ENCODE measurements at places on chromosomes 11 and 22. TPM values are rescaled to one million over a fixed set of nuclear protein-coding genes. Genes with fewer than 3 reads are reported as not detected.

DNA sequence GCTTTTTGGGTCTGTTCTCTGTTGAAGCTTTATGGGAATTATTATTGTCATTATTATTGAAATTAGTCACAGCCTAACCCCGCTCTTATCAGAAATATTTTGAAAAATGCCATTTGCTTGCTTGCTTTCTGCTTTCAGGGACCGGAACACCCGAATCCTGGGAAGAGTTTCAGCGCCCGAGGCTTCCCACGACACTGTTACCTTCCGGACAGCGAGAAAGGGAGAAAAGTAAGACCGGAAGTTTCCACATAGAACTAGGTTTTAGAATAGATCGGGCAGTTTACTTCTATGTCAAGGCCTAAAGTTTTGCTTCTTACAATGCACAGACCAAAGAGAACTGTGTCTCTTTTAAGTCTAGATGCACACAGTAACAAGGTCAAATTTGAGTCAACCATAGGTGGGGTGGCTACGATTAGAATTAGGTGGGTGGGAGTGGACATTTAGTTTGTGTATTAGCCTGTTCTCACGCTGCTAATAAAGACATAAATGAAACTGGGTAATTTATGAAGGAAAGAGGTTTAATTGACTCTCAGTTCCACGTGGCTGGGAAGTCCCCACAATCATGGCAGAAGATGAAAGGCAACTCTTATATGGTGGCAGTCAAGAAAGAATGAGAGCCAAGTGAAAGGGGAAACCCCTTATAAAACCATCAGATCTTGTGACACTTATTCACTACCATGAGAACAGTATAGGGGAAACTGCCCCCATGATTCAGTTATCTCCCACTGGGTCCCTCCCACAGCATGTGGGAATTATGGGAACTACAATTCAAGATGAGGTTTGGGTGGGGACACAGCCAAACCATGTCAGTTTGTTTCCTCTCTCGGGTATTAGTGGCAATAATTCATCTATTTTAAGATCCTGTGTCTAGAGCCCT, 12.9 kb downstream of the MPEG1 start:
- DNase-seq: no peak

- DNase-seq: no peak
Observed at GRCh38 chr11:117701781-117702180, 95.2 kb downstream of the DSCAML1 start.

GRCh38 chr22:24553597-24554312, 1.2 kb downstream of the GUCD1 start:
- DNase-seq: no peak

DNA sequence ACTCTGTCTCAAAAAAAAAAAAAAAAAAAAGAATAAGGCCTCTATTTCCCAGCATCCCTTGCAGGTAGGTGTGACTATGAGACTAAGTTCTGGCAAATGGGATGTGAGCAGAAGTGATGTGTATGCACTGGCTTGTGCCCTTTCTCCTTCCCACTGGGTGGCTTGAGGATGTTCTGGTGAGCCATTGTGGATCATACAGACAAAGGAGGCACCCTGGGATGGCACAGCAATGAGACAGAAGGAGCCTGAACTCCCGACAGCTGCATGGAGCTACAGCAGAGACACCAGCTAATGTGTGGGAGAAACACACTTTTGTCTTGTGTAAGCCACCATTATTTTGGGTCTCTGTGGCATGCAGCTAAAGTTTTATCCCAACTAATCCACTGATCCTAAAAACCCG, 10.6 kb upstream of the SORL1 start:
- no peak for DNase-seq

- DNase-seq: no peak
Observed at GRCh38 chr11:46120346-46121300, 631 bp downstream of the PHF21A start.

Gene PATE4
- not detected for total RNA-seq

- no peak for DNase-seq
Observed at GRCh38 chr22:35629406-35630216, 12.5 kb upstream of the MB start.

- no peak for DNase-seq
Observed at GRCh38 chr22:35818897-35819296, 101.2 kb downstream of the APOL5 start.

Data from cardiac septum (tissue), 1 donor.